Activated naive CD8-positive, alpha-beta T cell treated with anti-CD3 and anti-CD28 coated beads, Interleukin-2, amount 50 U/mL, for 24 hours (primary cell): ENCODE measurements at places on chromosomes 6 and 20.
A peak's percentile ranks its signal among the peaks of the same experiment; 100 is the strongest.

DNA sequence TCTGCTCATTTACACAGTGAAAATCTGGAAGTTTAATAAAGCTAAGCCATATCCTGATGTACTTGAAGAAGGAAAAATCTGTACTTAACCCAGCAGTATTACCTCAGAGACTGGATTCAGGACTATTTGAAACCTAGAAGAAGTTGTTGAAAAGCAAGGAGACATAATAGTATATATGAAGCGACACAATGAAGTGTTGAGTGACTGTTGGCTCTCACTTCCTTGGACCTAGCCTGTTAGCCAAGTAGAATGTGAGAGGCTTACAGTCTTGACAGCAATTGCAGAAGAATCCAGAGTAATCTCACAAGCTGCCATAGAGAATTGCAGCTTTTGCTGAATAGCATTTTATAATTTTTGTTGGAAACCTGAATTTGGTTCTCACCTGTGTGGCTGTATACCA is 26.7 kb downstream of the SMAP1 start:
- DNase-seq, result no peak

GRCh38 chr6:13229205-13230085 is 98.9 kb downstream of the TBC1D7 start:
- DNase-seq, result peak; percentile 16

GRCh38 chr20:57283860-57284259 is 17.4 kb upstream of the BMP7 start:
- DNase-seq, result no peak

DNA sequence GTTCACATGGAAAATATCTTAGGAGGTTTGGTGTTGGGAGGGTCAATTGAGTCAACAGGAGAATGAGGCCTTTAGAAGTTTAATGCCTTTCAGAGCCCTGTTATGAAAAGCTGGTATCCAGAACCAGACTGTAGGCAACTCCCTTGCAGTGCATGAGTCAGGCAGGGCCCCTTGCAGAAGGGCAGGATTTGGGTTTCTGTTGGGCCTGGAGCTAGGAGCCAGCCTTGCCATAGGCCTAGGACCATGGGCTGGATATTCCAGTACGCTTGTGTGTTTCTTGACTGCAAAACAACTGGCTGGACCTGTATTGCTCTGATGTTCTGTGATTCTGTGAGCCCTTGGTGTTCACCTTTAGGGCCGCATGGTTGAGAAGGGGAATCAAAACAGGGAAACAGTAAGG is 350.9 kb upstream of the PRND start:
- no peak for DNase-seq

DNA sequence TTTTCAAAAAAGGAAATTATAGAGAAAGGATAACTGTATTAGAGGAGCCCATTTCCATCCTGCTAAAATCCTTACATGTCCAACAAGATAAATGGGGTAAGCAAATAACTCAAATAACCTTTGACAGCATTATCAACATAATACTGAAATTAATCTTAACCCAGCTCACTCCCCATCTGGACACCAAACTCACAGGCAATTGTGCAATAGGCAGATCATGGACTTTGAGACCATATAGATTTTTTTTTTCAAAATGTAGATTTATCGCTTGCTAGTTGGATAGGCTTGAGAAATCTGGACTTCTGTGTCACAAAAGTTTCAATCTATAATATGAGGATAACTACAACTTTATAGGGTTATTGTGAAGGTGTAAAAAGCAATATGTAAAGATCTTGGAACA is 134.4 kb upstream of the ASCC3 start:
- DNase-seq, result no peak

GRCh38 chr20:40958598-40958997 is 70.0 kb upstream of the TOP1 start:
- DNase-seq, result no peak

GRCh38 chr6:52877168-52877567 is 32.3 kb downstream of the GSTA3 start:
- DNase-seq, result no peak

DNA sequence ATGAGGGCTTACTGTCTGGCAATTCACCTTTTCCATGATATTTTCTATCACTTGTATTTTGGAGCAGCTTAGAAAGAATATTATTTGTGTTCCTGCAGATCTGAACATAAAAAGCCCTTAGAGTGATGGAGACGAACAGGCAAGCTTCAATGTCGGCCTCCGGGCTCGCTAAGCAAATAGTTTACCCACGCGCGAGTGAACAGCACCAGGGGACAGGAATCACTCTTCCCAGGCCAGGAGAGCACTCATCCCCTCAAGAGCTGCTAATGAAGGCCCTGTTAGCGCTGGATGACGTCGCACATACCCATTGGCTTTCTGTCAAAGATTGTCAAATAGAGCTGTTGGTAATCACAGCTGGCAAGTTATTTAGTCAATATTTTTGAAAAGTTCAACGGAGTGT is 395.7 kb downstream of the ZFAND3 start:
- DNase-seq, result no peak

DNA sequence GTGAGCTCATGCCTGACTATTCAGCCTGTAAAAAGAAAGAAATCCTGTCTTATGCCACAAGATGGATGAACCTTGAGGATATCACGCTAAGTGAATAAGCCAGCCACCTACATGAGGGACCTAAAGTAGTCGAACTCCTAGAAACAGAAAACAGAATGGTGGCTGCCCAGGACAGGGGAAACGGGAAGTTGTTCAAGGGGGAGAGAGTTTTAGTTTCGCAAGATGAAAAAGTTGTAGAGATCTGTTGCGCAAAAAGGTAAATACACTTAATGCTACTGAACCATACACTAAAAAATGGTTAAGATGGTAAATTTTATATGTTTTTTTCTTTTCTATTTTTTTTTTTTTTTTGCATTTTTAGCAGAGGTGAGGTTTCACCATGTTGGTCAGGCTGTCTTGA is 74.1 kb upstream of the RALY start:
- no peak for DNase-seq

- DNase-seq, result no peak
Measured at GRCh38 chr6:120392941-120393340, 941.3 kb downstream of the TBC1D32 start.

DNA sequence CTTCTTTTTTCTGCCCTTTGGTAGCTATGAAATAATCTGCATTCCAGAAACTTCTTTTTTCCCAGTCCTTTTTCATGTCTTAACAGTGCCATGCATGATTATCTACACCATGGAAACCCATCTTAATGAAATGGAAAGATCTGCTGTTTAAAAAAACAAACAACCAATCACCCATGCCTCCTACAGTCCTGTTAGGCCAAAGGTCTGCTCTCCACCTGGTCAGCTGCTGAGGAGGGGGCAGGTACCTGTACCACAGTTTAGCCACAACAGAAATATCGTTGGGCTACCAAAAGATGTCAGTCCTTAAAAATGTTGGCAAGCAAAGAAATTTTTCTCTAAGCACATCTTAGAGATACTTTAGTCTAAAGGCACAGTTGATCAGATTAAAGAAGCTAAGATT is 112.6 kb downstream of the SLC16A10 start:
- DNase-seq, result no peak

GRCh38 chr6:157381631-157382621 is 936 bp downstream of the ZDHHC14 start:
- DNase-seq, result peak; percentile 70

DNA sequence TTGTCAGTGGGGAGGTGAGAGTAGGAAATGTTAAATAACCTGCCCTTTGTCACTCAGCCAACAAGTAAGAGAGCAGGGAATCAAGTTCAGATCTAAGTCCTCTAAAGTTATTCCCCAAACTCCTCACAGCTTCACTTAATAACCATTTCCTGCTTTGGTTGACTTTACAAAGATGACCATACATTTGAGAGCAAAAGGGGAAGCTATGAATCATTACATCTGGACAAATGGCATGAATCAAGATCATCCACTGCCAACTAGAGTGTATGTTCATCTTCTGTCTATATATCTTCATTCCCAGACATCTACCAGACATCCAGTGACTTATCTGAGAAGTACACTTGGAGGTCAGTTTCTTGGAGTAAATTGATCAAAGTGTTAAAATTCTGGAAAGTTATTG is 15.1 kb upstream of the HIVEP2 start:
- DNase-seq, result no peak

DNA sequence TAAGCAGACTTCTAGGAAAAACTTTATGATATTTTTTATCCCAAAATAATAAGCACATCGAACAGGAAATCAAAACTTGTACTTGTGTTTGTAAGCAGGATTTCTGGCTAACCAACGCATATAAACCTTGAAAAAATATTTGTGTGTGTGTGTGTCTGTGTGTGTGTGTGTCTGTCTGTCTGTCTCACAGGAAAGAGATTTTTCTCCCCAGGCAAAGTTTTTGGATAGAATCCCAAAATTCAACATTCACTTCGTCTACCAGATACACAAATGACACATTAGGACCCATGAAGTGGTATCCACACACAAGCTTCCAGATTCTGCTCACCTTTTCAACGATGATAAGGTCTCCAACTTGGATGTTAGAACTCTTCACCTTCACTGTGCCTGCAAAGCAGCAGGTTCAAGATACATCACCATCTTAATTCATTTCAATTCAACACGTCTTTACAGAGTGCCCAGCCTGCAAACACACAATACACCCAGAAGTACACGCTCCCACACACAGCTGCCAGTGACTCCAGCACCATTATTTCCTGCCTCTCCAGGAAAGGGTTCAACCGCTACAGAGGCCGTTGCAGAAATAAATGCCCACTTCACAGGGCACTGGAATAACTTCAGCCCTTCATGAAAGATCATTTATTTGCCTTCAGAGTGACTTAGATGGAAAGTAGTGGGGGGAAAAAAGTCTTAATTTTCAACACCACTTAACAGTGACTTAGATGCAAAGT is 70.9 kb downstream of the ATP9A start:
- DNase-seq, result no peak

- DNase-seq, result no peak
Measured at GRCh38 chr6:161061576-161061975, 70.0 kb downstream of the MAP3K4 start.

DNA sequence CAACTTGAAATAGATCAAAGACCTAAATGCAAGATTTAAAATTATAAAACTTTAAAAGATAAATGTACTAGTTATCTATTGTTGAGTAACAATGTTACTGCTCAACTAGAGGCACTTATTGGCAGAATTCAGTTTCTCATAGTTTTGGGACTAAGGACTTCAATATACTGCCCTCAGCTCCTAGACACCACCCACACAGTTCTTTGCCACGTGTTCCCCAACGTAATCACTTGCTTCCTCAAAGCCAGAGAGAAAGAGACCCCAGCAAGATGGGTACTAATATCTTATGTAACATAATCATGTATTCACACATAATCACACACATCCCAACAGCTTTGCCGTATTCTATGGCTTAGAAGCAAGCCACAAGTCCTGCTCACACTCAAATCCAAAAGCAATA is 50.3 kb upstream of the SLC22A16 start:
- DNase-seq, result no peak

GRCh38 chr6:52576392-52577021 is 353 bp downstream of the TRAM2 start:
- DNase-seq, result peak; percentile 72

GRCh38 chr20:1397710-1398109 is 4.9 kb upstream of the FKBP1A start:
- no peak for DNase-seq

GRCh38 chr6:46220352-46221221 is 49.8 kb upstream of the ENPP5 start:
- peak; percentile 40 for DNase-seq

DNA sequence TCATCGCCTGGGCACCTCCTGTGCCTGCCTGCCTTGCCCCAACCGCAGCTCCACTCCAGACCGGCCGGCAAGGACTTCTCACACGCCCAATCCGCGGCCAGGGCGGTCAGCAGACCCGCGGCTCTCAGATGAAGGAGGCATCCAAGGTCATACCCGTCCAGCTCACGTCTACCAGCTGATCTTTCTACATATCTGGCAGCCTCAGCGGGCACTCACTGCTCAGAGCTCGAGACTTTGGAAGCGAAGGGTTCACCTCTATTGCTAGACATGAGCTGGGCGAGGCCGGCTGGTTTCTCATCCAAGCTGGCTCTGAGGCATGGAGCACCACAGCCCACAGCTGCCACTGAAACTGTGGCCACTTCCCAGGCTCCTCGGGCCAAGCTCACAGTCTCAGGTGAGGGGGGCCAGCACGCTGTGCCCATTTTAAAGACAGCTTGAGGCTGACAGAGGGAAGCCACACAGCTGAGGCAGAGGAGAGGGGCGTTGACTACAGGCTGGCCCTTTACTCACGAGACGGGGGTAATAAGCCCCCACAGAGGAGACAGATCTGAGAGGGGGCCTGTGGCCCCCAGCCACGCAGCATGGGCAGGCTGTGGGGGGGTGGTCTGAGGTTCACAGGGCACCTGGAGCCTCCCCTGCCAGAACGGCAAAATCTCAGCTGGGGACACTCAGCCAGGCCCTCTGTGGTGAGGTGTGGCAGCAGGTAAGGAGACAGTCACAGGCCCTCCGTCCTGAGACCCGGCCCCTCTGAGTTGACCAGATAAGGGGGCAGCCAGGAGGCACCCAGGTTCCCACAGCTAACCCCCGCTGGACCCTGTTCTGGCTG is 2.0 kb downstream of the LAMA5 start:
- no peak for DNase-seq

GRCh38 chr6:15322781-15323536 is 77.1 kb downstream of the JARID2 start:
- no peak for DNase-seq

DNA sequence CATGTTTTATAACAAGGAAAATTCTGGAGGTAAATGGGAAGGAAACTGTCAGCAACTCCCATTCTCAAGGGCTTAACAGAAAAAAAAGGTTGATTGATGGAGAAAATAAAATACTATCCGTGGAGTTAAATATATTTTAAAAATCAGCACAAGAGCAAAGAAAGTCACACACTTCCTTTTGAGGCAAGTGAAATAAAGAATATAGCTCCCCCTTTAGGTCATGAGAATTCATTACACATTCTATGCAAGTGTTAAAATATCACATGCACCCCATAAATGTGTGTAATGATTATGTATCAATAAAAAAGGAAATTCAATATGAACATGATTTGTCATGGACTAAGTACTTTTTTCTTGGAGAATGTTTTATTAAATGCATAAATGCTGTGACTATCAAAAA is 349.2 kb downstream of the TPBG start:
- no peak for DNase-seq

GRCh38 chr6:36717871-36718540 is 20.4 kb downstream of the RAB44 start:
- DNase-seq, result no peak

- no peak for DNase-seq
Measured at GRCh38 chr6:43768983-43769525, 957 bp upstream of the VEGFA start.

- no peak for DNase-seq
Measured at GRCh38 chr6:52535711-52536423, 41.0 kb downstream of the TRAM2 start.

DNA sequence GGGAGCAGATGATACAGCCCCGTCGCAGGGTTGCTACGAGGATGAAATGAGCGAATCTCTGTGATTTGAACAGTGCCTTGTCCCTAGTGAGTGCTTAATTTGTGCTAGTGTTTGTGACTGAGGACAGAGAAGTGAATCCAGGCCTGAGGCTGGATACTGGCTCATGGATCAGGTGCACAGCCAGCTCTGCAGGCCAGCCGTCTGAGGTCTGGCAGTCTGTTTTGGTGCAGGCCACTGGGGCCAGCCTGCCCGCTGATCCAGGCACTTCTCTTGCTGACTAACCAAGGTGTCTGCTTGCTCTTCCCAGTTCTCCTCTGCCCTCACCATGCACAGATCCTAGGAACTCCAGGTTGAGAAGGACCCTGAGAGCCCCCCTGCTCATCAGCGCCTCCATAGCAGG is 181.0 kb downstream of the LRFN2 start:
- no peak for DNase-seq
